ENCODE measurements at places on chromosomes 3 and 15.

DNA sequence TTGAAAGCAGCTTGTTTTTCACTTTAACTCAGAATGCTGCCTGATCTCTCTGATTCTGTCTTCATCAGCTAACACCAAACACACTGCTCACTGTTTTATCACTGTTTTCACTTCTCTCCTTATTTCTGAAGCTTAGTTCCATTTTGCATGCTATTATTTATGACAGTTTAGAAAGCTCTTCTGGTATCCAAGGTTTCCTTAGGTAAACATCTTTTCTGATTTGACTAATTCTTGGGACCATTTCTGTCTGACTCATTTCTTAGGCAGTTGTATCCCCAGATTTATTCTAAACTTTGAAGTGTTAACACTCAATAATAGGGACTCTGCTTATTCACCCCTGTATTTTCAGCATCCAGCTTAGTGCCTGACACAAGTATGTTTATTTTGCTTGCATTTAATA, 167.7 kb downstream of the BCHE start:
- DNase-seq, result no peak

DNA sequence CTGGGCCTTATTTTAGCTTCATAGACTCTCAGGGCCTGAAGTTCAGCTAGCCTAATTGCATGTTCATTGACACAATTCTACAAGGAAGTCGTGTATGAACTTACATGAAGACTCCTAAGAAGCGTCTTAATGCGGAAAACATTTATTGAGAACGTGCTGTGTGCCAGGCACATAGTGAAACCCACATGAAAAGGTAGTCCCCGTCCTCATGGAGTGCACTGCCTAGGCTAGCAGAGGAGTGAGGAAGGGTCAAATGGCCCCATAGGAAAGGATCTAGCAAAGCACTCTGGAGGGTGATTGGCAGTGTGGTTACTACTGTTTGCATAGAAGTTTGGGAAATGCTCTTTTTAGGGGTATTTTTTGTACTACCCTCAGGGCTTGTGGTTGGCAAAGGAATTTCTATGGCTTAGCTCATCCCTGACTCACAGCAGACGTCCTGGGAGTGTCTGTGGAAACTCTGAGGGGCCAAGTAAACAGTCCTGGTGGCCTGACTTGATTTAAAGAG, 854 bp upstream of the NPTN start:
- DNase-seq, result no peak

GRCh38 chr3:39937874-39938273, 128.5 kb downstream of the MYRIP start:
- no peak for DNase-seq

DNA sequence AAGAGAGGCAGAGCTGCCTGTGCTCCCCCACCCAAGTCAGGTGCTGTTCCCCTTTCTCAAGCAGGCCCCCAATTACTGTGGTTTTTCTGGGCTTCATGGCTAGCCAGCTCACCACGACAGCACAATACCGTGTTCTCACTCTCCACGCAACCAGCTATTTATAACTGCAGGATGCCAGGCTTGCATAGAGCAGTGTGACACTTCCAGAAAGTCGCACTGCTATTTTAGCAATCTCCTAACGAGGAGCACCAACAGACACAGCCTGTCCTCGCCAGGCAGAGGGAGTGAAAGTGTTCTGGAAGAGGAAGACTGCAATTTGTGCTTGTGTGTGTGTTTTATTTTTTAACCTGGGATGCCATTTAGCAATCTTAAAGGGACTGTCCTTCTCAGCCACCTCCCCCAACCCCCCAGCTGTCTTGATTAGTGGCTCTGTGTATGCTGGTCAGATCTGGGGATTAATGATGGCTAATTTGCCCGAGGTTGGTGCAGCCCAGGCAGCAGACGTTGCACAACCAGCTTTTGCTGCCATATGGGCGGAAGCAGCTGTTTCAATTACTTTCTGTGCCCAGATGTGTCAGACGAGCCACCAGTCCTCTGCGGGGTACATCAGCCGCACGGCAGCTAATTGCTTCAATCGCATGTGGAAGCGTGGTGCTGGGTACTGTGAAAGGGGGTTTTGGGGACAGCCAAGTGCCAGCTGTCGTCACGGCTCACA, 268.0 kb upstream of the ARRDC4 start:
- DNase-seq, result peak; percentile 4

- DNase-seq, result no peak
These were observed 15.3 kb upstream of the ABHD17C start for GRCh38 chr15:80679804-80680175.
